NCI-H1105 treated with DMSO at 0.1 percent for 48 hours (cell line): ENCODE measurements at places on chromosomes 7 and 10.

DNA sequence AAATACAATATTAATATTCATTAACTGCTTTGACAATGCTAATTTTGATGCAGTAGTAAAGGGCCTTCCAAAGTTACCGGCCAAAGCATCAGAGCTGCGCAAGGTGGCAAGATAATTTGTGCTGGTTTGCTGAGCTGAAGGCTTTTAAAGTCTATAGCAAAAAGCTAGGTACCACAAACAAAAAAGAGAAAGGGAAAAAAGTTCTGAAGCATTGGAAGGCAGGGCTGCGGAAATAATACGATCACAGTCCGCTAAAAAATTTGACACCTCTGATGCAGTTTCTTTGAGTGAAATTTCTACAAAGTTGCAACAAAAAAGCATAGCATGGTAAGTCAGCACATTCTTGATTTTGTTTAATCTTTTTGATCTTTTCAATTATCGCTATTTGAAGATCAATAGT is 175.6 kb downstream of the TCF7L2 start:
- no peak for DNase-seq

DNA sequence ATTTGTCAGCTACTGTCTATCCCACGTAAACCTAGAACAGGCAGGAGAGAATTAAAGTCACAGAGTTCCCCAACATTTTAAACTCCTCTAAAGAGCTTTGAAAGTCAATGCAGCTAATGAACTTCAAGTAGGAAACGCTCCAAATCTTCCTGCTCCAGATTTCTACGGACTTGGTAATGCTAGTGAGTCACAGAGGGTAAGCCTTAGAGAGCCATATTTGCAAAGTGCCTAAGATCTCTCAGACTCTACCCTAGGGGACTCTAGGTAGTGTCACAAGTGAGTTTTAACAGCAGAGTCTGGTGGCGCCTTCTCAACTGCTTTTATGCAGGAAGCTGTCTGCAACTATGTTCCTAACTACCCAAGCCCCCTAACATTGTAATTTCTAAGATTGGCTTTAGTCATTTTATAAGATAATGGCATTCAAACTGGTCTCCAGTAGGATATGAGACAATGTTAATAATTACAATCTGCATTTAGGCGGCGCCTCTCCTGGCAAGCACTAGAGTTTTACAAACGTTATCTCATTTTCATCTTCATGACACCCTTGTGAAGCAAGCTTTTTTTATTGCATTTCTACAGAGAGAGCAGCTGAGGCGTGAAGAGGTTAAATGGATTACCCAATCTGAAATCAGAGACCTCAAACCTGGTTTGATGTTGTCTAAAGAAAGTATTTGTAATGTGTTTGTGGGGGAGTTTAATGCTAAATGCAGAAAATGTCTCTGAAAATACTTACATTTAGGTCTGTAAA is 22.0 kb upstream of the FZD1 start:
- DNase-seq: no peak

GRCh38 chr10:127523476-127523875 is 25.6 kb upstream of the NPS start:
- DNase-seq: no peak

GRCh38 chr10:113609704-113610108 is 54.1 kb downstream of the NRAP start:
- DNase-seq: no peak

DNA sequence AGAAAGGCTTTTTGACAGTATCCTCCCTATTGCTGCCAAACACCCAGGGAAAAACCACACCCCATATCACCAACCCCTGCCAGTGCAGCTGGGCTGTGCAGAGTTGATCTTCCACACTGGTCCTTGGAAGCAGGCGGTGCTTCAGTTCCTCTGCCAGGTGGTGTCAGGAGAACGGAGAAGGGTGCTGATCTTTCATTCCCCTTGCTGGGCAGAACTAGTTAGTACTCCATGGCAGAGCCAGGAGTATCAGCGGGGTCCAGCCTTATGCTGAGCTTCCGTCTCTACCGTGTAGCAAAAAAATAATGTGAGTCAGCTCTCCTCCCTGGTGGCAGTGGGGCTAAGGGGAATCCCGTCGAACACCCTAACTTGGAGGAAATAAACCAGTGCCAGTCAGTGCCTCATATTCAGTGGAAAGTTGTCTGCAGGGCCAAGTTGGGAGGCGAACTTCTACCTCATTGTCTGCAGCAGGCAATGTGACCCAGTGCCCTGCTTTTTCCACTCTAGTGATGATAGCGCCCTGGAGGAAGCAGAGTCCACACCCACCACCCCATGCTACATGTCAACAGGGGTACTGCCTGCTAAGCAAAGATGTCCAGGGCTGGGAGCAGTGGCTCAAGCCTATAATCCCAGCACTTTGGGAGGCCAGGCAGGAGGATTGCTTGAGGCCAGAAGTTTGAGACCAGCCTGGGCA is 175.4 kb downstream of the AUTS2 start:
- no peak for DNase-seq

- peak; percentile 37 for DNase-seq
These were observed 44.6 kb upstream of the RSBN1L start for GRCh38 chr7:77651575-77652162.

- DNase-seq: no peak
These were observed 13.7 kb downstream of the CCDC6 start for GRCh38 chr10:59892697-59893096.

DNA sequence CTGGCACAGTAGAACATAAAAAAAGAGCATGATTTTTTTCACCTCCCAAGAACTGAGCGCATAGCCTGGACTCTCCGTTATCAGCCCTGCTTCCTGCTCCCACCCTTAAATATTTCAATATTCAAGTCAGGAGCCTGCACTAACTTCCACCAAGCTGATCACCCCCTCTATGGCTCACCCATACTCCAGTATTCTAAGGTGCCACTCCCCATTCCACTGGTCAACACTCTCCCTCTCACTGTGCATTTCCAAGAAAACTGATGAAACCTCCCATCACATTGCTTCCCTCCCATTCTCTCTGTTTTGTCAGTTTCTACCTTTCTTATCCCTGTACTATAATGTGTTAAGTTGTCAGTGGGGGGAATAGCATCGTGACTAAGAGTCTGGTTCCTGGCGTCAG is 95.0 kb upstream of the C7orf33 start:
- no peak for DNase-seq

GRCh38 chr7:127865466-127865865 is 165.8 kb downstream of the LRRC4 start:
- DNase-seq: no peak

- DNase-seq: no peak
These were observed 5.0 kb upstream of the PRKAR1B start for GRCh38 chr7:732094-732541.

DNA sequence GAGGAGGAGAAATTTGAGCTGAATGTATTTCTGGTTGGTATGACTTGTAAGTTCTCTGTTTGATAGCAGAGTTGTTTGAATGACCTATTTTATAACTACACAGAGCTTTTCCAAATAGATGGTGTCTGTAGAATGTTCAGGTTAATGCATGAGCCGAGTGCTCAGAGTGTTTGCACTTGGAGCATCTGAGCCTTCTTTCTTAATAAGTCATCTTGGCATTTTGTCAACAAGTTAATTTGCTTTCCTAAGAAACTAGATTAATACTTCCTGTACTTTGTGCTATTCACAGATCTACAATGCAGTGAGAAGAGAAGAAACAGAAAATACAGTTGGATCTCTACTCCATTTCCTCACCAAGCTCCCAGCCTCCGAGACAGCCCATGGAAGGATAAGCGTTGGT is 138.2 kb downstream of the PLCE1 start:
- no peak for DNase-seq

DNA sequence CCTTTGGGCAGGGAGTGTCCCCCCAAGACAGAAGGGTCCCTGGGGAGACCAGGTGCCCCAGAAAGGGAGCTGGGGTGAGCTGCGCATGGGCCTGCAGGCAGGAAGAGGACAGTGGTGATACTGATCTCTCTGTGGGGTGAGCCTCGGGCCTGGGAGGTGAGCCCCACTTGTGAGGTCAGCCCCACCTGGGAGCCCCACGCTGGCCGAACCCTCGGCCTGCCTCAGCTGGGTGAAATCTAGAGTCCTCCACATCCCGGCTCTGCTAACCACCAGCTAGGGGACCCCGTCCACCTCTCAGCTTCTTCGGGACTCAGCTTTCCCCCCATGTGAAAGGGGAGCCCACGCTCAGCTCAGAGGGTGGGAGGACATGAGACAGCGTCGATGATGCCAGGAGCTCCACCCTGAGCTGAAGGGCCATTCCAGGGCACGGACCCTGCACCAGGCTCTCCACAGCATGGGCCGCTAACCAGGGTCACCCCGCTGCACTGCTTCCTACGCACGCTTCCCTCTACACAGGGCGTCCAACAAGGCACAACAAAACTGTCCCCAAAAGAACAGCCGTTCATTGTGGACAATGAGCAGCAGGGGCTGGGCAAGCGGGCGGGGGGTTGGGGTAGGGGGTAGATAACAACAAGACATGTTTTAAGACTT is 48.7 kb downstream of the CAMK2B start:
- DNase-seq: no peak

- peak; percentile 58 for DNase-seq
These were observed at the start of gene GPR85 for GRCh38 chr7:113086431-113086888. Gene GPR85 (minus strand): TSS chr7:113086827. CDS start chr7:113084721, 2,106 bp downstream.

- no peak for DNase-seq
These were observed 47.5 kb downstream of the INSYN2A start for GRCh38 chr10:127148933-127149220.

DNA sequence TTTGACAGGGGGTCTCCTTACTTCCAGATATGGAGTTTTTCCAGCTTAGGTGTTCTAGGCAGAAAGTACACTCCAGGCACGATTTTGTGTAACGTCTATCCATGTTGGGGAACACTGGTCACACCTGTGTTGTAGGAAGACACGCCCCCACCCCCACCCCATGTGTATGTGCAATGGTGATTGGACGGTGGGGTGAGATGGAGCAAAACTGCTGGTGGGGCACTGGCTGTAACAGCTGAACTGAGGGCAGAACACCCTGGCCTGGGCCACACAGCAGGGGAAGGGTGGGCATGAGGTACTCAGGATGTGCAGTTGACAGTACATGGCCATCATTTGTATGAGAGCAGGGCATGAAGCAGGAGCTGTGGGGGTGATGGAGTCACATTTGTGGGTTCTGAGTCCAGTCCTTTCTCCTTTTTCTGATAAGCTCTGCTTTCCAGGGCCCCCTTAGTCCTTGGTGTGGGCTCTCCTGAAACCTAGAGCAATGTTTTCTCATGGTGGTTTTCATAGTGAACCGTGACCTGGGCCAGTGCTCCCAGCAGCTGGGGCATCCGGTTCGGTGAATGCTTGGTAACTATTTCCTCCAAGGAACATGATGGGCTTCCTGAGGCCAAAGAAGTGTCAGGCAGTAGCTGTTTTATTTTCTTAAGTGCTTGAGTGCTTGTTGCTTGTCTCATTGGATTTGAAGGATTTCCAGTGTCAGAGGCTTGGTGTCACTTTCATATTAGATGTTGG is 63.4 kb upstream of the AQP1 start:
- no peak for DNase-seq

DNA sequence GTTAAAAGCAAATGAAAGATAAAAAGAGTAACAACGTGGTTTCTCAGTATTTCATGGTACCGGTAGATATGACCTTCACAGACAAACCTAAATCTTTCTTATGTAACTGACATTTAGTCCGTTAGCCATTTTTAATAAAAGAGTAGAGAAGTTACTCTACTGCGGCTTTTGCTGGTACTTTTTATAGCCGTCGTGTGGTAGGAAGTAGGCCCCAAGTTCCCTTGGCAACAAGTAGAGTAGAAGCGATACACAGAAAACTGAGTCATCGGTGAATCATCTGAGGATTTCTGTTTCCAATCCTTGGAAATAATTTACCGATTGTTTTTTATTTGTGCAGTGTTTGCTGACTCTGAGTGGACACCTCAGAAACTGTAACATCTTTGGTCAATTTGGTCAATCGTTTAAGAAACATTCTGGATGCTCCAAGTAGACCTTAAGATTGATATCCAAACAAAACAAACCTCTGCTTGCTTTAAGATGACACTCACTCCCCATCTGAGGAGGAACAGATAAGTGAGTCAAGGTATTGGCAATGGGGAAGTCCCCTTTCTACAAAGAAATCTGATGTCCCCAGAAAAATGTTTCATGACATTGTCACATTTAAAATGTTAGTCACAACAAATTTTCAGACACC is 63.9 kb upstream of the AHR start:
- DNase-seq: no peak

DNA sequence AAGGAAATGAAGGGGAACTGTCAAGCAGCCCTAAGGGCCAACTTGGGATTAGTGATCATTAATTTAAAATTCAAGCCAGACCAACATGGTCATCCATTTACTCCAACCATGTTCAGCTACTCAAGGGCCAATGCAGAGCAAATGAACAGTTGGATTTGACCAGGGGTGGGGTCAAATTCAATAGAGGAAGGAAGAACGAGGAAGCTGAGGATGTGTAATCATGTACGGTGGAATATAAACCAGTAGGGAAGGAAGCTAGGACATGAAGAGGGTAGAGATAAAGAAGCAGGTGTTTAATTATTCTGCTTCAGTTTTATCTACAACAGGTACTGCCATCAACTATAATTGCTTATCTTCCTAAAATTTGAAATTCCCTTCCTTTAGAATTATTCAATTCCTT is 81.6 kb downstream of the HIBADH start:
- DNase-seq: no peak

DNA sequence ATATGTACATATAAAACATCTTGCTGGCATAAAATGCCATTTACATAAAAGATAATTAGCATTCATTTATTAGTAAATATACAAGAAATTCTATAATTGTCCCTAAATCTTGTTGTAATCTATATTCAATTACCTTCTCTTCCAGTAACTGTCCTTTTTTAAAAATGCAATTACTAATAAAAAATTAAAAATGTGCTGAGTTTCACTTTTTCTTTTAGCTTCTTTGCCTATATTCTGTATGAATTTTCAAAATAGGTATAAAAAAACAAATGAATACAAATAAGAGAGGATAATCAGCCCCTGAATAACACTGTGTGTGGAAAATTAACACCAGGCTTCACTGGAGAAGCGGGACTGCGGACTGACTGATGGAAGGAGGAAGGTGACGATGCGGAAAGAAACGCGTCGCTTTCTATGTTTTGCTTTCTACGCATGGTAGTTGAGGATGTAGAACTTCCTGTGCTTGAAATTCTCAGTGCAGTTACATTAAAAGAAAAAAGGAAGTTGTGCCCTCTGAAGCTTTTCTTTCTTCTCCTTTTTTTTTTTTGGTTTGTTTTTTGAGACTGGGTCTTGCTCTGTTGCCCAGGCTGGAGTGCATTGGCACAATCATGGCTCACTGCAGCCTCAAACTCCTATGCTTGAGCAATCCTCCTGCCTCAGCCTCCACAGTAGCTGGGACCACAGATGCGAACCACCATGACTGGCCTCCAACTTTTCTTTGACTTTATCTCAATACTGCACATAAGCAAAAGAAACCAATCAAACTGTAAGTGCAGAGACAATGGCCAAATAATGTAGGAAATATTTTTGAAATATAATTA is 7.4 kb upstream of the ZMYND11 start:
- DNase-seq: no peak

DNA sequence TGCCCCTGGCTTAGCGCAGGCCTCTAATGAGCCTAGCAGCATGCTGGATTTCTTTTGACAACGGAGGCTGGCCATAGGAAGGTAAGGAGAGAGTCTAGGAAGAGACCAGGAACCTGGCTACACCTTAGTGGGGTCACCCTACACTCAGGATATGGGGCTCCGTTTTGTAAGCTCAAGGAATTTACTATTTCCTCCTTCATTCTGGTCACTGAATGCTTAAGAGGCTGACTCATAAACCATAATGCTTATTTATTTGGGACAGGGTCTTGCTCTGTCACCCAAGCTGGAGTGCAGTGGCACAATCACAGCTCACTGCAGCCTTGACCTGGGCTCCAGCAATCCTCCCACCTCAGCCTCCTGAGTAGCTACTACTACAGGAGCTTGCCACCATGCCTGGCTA is 38.4 kb downstream of the CARD11 start:
- DNase-seq: no peak

- DNase-seq: no peak
These were observed 596.6 kb downstream of the GRM8 start for GRCh38 chr7:126656165-126656564.
